ENCODE measurements at places on chromosomes 3 and 15. TPM values are rescaled to one million over a fixed set of nuclear protein-coding genes. Genes with fewer than 3 reads are reported as not detected.

IL5RA gene
- total RNA-seq: not detected

STAB1 gene
- 0.62 TPM for total RNA-seq

RAB6B gene
- 0.22 TPM for total RNA-seq

CAPN3 gene
- total RNA-seq: 0.44 TPM

GHSR gene
- total RNA-seq: not detected

CCR4 gene
- not detected for total RNA-seq

SRPRB gene
- total RNA-seq: 89.3 TPM

SCN11A gene
- total RNA-seq: under 0.01 TPM

GOLGA6L10 gene
- 0.11 TPM for total RNA-seq

CFAP100 gene
- total RNA-seq: not detected

EPHB3 gene
- total RNA-seq: 8.5 TPM

Data from uterine smooth muscle cell (primary cell).